SJCRH30 (cell line): ENCODE measurements at places on chromosomes 3 and 15. TPM values are rescaled to one million over a fixed set of nuclear protein-coding genes. Genes with fewer than 3 reads are reported as not detected.

DNA sequence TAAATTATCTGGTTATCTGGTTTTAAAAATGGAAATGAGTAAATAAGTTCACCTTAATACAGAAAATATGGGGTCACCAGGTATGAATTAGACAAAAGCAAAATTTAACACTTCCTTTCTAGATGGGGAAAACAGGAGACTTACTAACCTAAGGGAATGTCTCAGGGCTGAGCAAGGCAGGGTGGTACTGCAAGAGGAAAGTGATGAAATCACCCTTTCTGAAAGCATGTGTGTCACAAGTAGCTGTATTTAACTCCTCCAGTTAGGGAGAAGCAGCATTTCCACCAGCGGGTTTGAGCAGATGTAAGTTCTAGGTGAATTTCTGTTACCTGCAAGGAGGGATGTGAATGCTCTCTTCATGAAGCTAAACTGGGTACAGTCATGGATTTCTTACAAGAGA lies 629.1 kb downstream of the MECOM start:
- no peak for DNase-seq

- DNase-seq = no peak
These were observed 24.5 kb downstream of the CYFIP1 start for GRCh38 chr15:22955544-22956119.

GRCh38 chr3:118781232-118781631 lies 253.4 kb downstream of the IGSF11 start:
- DNase-seq = no peak

DNA sequence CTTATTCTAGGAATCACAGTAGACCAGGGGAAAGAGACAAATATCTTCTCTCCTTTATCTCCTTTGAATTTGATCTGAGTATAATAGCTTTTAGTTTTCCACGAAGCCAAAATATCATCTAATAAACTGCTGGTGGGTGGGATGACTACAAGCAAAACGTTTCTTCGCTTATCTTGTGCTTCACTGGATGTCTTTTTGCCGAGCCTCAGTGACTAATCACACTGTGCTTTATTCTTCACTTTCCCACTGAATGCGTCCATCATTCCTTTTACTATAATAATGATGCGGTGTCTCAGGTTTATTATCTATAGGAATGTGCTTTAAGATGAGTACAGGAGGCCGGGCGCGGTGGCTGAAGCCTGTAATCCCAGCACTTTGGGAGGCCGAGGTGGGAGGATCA lies 32.5 kb downstream of the CEP152 start:
- DNase-seq = no peak

DNA sequence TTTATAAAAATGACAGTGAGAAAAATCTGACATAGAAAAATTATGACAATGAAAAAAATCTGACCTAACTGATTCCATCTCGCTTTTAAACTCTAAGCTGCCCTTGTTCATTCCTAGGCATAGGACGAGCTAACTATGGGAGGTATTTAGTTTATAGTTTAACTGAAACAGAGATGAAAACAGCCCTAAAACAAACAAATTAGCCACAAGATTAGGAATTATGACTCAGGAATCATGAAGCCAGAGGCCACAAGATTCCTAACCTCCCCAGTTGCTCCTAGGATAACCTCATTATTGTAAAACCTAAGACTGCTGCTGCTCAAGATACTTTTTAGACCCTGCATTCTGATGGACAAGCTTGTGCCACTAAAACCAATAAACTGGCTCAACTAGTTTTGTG lies 122.7 kb upstream of the MNS1 start:
- no peak for DNase-seq

DNA sequence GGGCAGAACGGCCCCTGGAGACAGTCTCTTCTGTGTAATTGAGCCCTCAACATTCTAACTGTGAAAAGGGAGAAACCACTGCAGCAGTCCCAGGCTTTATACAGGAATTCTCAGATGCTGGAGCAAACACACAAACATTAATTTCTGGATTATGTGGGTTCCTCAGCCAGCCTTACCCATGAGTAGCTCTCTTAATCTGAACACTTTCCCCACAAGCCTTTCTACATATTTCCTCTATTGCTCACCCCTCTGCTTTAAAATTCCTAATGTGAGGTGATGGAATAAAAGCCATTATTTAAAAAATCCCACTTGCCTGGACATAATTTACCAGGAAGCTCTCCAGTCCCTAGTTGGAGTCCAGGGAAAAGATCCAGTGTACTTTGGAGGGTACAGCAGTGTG lies 139.0 kb downstream of the CTNNB1 start:
- no peak for DNase-seq

DNA sequence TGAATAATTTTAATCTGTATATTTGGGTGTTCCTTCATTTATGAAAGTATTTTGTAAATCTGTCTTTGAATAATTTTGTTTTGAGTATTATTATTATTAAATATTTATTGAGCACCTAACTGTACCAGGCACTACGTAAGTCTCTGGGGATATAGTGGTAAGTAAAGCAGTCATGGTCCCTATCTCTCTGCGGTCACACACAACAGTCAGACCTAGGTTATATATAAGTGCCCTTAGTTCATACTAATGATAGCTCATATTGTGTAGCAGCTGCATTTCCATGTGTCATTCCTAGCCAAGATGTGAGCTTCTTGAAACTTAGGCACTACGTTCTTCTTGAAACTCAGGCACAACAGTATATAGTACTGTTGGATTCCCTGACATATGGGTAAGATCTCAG lies 12.4 kb downstream of the NKTR start:
- no peak for DNase-seq

DNA sequence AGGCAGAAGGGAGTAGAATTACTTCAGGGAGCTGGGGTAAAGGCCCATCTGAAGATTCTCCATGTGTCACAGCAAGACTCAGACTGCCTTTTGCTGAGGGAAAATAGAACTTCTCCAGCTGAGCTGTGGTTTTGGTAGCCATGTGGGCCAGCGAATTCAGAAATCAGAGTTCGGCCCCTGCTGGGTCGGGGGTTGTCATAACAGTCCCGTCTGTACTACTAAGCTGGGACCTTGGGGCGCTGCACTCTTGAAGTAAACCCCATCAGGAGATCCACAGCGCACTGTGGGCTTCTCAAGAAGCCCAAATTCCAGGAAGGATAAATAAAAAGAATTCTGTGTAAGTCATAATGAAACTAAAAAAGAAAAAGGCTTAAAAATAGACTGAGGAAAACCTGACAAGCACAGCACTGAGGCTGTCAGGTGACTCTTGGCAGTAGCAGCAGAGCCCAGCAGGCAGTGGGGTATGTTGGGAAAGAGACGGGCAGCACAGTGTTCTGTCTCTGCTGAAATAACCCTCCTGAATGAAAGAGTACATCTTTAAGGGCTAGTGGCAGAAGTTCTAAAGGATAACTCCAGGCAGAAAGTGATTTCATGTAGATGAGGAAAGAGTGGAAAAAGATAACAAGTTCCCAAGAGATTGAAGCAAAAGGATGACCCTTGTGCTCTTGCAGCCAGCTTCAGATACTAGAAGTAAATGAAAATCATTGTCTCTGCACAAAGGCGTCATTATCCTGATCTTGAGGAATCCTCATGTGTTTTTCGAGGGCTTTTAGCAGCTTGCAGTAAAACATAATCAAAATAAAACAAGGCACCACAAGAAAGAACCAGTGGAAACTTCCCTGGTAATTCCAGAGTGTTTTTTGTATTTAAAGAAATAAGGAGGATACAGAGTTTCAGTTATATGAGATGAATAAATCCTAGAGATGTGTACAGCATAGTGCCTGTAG lies 74.5 kb downstream of the RAB7A start:
- no peak for DNase-seq

DNA sequence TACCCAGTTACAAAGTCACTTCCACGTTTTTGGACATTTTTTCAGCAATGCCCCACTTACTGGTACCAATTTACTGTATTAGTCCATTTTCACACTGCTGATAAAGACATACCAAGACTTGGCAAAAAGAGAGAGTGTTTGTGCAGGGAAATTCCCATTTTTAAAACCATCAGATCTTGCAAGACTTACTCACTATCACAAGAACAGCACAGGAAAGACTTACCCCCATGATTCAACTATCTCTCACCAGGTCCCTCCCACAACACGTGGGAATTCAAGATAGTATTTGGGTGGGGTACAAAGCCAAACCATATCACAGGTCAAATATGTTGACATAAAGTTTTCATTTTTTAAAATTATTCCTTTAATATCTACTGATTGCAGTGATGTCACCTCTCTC lies 16.2 kb upstream of the ABI3BP start:
- no peak for DNase-seq

LRTM1 gene
- 0.38 and 0.56 TPM in 2 replicates for total RNA-seq

VGLL3 gene
- total RNA-seq = 77.4 and 86.6 TPM in 2 replicates

CLSTN2 gene
- total RNA-seq = 9.5 and 10.0 TPM in 2 replicates

SEC22C gene
- total RNA-seq = 24.8 and 27.2 TPM in 2 replicates

PLSCR5 gene
- not detected in 2 replicates for total RNA-seq

CD80 gene
- 0.12 TPM in 1 of 2 replicates, not detected in the other for total RNA-seq

GP5 gene
- total RNA-seq = not detected in 2 replicates
